ENCODE measurements at places on chromosomes 7 and 10.

DNA sequence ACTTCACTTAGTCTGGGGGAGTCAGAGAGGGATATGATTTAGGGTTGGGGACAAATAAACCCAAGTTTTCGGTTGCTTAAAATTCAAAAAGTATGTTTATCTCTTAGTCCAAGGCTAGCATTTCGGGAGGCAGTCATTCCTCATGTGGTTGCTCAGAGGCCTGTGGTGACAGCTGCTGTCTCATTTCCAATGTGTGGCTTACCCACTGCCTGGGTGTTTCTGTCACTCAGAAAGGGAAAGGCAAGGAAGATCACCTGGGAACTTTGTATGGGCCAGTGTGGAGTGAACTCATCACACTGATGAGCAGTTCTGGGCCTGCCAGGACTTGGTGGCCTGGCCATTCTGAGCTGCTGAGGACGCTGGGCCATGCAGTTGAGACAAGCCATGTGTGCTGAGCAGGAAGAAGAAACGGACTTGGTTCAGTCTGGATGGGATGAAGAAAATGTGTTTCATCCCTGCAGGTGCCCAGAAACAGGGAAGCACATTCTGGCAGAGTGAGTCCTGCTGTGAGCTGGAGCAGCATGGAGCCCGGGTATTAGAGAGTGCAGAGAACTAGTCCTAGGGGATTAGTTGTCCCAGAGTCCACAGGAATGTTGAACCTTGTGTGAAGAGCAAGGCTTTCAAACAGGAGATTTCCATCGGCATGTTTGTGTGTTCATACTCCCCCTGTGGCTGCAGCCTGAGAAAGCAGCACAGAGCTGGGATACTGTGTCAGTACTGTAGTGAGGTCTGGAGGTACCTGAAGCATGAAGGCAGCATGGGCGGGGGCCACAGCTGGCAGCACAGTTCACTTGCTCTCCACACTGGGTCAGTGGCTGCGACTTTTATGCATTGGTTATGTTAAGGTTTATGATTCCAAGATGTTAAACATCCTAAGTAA, 211.1 kb upstream of the IGFBP3 start:
- no peak for DNase-seq

DNA sequence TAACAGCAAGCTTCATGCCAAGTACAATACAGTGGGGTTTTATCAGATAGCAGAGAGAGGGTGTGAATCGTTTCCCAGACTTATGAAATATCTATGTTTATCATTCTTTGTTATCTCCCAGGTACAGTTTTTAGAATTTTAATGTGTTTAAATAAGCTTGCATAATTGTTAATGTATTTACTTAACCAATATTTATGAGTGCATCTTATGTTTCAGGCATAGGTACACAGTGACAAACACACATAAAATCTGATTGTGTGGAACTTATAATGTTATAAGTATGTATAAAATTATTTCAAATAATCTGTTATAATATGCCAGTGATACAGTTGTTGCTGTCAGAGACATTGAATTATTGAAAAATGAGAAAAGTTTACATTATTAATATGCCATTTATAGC, 1011.4 kb upstream of the C7orf33 start:
- DNase-seq = no peak

DNA sequence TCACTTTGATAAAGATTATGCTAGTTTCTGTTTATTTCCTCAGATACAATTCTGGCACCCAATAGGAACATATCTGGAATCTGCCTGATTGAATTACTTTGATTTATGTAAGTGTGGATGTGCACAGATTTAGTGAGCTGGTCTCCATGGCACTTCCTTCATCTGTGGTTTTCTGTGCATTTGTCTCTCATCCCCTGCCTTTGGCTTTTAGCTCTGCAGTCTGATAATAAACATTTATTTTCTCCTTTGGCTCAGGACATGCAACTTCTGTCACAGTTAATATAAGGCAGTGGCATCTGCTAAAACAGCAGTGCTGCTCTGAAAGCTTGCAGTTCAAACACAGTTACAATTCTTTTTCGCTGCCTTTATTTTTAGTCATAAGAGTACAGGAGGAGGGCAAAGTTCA, 273.7 kb upstream of the CHRM2 start:
- no peak for DNase-seq

DNA sequence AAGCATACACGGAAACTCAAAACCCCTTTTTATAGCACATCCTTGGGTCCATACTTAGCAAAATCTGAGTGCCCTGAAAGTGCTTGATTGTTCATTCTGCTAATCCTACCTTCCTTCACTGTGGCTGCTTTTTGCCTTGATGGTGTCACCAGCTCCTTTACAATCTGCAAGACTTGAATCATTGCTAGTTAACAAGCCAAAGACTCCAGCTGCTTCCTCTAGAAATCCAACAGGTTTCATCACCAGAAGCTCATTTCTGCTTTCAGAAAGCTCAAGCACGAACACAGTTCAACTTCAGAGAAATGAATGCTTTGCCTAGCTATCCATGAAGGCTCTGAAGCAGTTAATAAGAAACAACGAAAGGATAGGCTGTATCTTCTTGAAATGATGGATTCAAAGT, 38.0 kb downstream of the USP6NL start:
- DNase-seq = no peak

GRCh38 chr7:157017603-157018327, 7.3 kb upstream of the MNX1 start:
- DNase-seq = no peak

GRCh38 chr10:33520223-33520622, 185.8 kb upstream of the NRP1 start:
- DNase-seq = no peak

GRCh38 chr10:97629289-97629688, 4.0 kb downstream of the MORN4 start:
- no peak for DNase-seq

DNA sequence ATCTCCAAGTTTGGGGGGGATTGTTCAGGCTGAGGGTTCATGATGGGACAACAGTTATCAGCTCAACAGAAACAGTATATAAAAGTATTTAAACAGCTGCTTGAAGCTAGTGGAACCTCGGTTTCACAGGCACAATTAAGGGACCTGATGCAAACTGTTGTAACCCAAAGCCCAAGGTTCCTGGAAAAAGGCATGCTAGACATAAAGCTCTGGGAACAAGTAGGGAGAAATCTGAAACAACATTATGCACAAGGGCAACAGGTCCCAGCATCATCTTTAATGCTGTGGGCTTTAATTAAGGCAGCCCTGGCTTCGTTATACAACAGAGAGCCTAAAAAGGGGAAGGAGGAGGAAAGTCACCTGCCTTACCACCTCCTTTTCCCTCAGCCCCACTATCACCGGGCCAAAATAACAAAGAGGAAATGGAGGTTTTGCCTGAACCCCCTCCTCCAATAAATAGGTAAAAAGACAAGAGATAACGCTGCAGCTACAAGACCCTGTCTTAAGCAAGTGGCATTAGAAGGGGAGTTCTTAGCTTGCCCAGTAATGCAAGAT, 83.2 kb upstream of the GPR22 start:
- DNase-seq = no peak

- no peak for DNase-seq
Measured at GRCh38 chr7:99409192-99409572, 413 bp downstream of the BUD31 start.

GRCh38 chr7:26143298-26144048, 8.5 kb upstream of the NFE2L3 start:
- no peak for DNase-seq

GRCh38 chr10:121510201-121510771, 88.0 kb downstream of the FGFR2 start:
- DNase-seq = no peak

DNA sequence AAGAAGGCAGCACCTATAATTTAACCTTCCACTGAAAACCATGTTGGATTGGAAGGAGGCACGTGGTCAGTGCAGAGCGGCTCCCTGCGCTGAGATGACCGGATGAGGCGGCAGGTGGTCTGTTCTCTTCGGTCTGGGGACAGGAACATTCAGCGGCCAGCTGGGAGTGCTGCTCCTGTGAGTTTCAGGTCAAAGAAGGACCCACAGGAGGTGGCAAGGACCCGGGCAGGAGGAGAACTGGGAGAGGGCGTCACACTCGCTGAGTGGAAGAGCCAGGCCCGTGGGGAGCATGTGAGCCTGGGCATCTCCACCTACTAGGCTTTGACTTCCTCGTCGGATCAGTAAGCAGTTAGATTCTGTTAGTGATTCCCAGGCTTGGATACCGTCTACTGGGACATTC, 113.4 kb upstream of the SHH start:
- DNase-seq = no peak

DNA sequence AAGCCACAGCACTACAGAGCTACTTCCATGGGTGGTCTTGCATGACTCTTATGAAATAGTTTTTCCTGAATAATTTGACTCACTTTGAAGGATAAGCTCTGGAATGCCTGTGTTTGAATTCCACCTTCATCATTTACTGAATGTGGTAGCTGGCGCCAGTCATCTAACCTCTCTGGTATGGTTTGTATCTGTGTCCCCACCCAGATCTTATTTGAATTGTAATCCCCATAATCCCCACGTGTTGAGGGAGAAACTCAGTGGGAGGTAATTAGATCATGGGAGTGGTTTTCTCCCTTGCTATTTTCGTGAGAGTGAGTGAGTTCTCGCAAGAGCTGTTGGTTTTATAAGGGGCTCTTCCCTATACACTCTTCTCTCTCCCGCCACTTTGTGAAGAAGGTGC, 11.2 kb upstream of the SLC13A1 start:
- no peak for DNase-seq

DNA sequence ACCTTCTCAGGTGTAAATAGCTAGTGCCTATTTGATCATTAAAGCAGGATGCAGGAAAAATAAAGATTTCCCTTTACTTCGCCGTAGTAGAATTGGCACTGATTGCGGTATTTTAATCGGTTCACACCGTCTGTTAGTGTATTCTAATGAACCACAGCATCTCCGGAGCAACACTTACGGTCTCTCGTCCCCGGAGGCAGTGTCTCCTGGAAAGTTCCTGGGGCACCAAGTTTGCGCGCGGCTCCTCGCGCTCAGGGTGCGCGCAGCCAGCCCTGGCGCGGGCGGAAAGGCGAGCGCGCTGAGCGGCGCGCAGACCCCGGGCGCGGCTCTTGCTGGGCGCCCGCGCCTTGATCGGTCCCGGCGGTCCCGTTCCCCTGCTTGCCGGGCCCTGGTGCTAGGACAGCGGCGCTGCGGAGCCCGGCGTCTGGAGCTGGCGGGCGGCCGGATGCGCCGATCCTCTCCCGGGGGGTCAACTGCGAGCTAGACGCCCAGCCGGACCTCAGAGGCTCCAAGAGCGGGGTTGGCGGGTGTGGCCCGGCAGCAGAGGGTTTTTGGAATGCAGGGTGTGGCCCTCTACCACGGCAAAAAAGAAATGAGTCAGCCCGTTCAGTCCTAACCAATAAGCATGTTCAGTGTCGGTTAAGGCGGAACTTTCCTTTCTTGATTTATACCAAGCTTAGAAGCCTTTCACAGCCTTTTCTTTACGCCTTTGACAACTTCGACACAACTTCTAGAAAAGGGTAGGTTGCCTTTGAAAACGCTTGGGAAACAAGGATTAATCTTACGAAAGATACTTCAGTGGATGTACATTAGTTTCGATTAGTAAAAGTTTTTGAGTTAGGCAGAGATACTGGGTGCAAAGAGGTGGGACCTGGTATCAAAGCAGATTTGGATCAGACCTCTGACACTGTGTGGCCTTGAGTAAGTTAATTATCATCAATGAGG, 166.8 kb upstream of the ASAH2 start:
- DNase-seq = peak; percentile 19

DNA sequence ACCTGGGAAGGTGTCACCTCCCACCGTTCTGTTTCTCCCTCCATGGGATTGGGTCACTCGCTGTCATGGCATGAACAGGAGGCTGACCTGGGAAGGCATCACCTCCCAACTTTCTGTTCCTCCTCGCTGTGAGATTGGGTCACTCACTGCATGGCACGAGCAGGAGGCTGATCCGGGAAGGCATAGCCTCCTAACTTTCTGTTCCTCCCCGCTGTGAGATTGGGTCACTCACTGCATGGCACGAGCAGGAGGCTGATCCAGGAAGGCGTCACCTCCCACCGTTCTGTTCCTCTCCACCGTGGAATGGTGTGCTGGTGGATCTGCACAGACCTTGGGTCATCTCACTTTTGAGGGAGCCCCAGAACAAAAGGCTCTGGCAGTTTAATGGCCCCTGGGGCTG, 239.2 kb upstream of the PRKCQ start:
- DNase-seq = no peak

DNA sequence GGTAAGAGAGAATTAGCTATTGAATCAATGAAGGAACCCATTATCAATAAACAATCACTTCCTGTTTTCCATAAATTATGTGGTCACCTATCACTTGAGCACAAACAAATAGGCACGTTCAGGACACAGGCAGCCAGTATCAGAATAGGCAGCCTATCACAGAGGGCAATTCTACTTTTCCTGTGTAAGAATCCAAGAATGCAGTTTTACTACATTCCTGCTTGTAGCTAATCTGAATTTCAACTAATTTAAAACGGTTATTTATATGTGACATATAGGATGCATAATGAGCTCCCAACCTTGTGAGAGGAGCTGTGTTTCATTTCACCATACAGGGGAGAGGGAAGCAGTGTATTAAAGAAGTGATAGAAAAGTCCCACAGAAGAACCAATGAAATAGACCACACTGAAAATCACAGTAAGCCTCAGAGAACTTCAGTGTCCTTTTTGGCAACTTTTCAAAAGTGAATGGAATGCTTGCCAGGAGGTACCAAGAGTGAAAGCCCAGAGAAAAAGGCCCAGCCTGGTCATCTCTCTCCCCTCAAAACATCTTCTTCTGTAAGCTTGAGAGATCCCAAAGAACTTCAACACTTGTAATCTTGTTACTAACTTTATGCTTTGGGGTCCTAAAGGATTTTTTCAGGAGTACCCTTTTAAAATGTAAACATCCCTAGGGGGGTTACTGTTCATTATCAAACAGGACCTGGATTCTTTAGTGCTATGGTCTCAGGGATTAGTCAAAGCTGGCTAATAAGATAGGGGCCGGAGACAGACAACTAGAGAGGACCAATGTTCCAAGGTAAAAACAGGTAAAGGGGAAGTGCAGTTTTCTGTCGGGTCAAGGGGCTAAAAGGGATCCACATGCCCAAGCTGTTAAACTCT, 1.3 kb downstream of the IMMP2L start:
- no peak for DNase-seq

DNA sequence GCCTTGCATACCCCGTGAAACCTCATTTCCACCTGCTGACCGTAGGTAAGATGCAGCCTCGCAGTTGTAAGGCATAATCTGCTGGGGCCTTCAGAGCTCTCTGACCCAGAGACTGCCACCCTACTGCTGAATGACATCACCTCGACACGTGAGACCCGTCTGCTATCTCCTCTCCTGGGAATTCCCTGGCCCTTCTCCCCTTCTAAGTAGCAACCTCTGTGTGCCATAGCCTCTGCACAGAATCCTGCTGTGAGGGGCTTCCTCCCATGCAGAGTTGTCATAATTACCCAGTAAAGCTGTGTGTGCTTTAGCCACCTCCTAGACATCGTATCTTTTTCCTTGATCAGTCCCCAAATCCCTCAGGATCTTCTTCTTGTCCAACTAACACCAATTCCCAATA, 106.7 kb downstream of the CACNB2 start:
- DNase-seq = no peak

DNA sequence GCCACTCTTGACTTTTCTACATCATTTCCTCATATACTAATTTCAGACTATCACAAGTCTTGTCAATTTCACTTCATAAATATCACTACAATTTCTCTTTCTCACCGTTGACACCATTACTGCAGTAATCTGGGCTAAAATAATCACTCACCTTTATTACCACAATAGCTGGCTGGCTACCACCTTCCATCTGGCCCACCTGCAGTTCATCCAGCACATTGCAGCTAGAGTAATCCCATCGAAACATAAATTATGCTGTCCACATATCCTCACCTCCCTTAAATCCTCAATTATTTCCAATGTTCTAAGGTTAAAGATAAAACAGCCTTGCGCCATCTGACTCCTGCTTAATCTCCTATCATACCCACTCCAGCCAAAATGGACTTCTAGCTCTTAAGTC, 16.0 kb downstream of the DGKB start:
- no peak for DNase-seq

All from esophagus squamous epithelium (tissue), 5 donors.